ENCODE measurements at places on chromosomes 2 and 18. TPM values are rescaled to one million over a fixed set of nuclear protein-coding genes. Genes with fewer than 3 reads are reported as not detected.

- DNase-seq: no peak
Measured at GRCh38 chr2:232085164-232085563, 123.7 kb downstream of the DIS3L2 start.

DNA sequence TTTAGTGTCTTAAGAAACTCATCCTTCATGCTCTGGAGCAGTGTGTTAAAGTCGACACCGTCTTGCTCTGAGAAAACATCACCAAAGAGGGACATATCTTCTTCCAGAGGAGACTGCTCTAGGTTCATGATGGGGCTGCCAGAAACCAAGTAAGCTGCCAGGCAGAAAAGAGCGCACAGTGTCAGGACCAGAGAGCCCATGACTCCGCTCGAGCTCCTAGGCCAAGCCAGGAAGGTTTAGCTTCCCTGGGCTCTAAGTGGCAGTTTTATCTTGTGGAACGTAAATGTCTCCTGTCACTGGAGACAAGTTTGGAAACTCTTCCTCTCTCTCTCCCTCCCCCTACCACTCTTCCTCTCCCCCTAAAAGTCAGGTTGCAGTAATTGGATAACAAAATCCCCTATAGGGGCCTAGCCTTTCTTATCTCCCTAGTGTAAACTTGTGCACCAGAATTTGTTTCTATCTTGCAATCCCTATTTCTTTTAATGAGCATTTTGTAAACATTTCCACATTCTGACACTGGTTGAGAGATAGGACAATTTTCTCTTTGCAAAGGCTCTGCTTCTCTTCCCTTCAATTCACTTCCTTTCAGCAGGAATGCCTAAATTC is at the start of gene BMP10:
BMP10 (minus strand) TSS at position 239 of the 606 bp plus-strand sequence; CDS start at position 200, 39 bp downstream.
- DNase-seq: peak; percentile 51

DNA sequence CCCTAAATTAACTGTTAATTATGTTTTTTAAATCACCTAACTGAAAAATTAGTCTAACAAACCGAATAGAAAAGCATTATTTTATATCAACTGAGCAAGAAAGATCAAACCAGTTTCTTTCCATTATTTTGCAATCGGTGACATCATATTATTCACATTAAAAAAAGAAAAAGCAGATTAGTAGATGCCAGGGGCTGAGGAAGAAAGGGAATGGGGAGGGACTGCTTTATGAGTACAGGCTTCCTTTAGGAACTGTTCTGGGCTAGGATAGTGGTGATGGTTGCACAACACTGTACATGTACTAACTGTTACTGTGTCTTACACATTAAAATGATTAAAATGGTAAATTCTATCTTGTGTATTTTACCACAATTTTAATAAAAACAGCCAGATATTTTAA is 59.3 kb downstream of the COBLL1 start:
- DNase-seq: peak; percentile 76

DNA sequence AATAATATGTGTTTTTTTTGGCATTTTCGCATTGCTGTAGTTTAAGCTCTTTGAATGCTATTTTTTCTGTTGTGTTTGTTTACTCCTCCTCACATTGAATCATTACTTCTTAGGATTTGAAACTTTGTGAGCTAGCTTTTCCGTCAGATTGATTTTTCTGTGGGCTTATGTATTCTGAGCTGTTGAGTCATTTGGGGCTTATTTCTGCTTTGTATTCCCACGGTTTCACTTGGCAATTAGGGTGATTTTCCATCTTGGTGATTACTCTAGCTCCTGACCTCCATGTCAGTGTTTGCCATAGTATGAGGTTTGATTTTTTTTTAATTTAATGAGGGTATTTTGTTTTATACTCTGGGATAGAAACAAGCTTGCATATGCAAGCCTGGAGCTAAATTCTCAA is 200.0 kb downstream of the CCDC102B start:
- DNase-seq: no peak

DNA sequence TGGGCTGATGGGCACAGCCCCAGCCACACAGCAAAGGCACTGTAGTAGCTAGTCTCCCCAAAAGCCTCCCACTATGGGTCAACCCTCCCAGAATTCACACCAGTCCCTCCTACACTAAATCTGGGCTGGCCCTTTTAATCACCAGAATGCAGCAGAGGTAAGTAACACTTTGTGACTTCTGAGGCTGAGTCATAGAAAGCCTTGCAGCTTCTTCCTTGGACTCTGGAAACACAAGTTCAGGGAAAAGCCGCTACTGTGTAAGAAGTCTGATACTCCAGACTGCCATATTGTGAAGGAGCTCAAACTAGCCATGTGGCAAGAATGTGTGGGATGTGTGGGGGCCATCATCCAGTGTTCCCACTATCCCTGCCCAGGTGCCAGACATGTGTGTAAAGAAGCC is 19.0 kb upstream of the SIX2 start:
- peak; percentile 18 for DNase-seq

DNA sequence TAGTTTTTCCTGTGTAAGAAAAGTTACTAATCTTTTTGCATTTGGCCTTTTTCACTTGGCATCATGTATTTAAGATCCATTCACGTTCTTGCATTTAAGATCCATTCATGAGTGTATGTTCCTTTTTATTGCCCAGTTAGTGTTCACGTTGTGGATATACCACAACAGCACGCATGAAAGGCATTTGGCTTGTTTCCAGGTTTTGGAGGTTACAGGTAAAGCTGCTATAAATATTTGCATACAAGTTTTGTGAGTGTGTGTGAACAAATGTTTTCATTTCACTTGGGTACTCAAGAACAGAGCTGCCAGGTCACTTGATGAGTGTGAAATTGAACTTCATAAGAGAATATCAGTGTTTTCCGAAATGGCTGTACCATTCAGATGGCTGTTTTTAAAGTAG is 121.2 kb downstream of the CCBE1 start:
- no peak for DNase-seq

PROM2 gene
- 0.32 TPM for total RNA-seq
